Stimulated activated CD4-positive, alpha-beta T cell treated with anti-CD3 and anti-CD28 coated beads, Interleukin-12 subunit alpha, Interleukin-12 subunit beta, amount 100 ng/mL, for 48 hours (primary cell): ENCODE measurements at places on chromosomes 12 and 14.

- DNase-seq = no peak
Observed at GRCh38 chr14:67429510-67430205, 17.7 kb upstream of the PLEK2 start.

- DNase-seq = no peak
Observed at GRCh38 chr14:77004711-77005460, 23.6 kb downstream of the IRF2BPL start.

DNA sequence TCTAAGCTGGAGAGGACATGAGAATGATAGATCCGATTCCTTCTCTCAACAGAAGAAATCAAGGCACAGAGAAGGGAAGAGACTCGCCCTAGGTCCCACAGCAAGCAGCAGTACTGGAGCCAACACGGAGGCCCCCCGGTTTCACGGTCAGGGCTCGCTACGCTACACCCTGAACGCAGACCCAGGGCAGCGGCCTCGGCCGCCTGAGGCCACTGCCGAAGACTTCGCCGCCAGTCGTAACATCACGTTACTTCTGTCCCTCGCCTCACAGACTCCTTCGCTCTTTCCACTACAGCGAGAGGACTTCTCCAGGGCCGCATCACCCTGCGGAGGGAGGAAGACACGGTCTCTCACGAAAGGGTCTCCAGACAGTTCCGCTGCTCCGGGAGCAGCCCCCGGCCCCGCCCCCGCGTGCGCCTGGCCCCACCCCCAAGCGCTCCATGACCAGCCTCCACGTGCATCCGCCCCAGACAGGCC is 411 bp upstream of the DCAF4 start:
- DNase-seq = no peak

- no peak for DNase-seq
Observed at GRCh38 chr12:104683831-104684503, 227.2 kb downstream of the CHST11 start.

DNA sequence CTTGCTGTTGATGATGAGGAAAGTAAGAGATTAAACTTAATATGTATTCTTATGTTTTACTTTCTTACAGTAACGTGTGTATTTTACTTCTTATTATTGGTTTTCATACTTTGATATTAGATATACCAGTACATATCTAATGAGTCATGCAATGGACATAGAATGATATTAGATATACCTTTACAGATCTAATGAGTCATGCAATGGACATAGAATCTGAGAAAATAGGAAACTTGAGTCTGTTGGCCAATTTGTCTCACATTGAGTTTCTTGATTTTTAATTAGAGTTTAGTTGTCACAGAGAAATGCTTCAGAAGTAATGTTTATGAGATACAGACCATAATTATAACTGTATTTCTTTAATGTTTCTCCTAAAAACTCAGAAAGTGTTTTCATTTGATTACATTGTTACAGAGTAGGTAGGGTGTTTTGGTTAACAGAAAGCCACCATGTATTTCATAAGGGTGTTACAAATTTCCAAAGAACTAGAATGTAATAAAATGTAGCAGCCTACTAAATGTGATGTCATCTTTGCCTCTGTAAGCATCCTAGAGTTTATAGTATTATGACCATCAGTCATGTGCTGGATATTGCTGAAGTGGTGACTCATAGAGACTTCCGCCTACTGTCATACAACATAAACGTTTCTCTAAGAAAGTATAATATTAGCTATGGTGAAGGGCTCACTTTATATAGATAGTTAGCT is 3.0 kb downstream of the GAS2L3 start:
- no peak for DNase-seq

DNA sequence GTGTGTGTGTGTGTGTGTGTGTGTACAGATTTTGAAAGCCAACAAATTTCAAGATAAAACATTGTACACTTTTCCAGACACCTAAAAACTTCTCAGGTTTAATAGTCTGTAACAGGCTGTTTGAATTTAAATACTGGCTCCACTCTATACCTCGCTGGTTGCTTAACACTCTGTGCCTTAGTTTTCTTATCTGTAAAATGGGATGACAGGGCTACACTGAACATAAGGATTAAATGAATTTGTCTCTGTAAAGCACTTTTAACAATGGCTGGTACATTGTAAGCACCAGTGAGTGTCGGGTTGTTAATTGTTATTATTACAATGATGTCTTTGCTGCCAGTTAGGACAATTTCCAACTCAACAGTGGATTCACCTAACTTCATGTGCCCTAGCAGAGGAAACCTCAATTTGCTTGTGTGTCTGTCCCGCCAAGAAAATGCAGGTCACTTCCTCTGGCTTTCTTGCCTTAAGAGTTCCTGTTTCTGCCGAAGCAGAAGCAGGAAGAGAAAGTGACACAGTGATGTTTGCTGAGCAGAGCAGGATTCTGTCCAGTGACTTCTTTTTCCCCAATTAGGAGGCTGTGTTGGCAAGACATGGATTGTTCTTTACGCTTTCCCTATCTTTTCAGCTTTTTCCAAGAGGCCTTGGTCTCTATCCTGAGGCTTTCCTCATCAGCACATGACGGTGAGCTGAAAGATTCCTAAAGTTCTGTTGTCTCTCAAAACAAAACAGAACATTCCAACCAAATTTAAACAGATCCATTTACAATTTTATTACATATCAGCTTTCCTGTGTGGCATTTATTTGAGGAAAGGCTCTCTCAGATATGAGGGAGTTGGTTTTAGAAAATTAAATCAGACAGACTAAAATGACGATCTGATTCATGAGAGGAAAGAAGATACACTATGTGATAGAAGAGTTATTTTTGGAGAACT is 154.1 kb upstream of the ATP2B1 start:
- DNase-seq = no peak

DNA sequence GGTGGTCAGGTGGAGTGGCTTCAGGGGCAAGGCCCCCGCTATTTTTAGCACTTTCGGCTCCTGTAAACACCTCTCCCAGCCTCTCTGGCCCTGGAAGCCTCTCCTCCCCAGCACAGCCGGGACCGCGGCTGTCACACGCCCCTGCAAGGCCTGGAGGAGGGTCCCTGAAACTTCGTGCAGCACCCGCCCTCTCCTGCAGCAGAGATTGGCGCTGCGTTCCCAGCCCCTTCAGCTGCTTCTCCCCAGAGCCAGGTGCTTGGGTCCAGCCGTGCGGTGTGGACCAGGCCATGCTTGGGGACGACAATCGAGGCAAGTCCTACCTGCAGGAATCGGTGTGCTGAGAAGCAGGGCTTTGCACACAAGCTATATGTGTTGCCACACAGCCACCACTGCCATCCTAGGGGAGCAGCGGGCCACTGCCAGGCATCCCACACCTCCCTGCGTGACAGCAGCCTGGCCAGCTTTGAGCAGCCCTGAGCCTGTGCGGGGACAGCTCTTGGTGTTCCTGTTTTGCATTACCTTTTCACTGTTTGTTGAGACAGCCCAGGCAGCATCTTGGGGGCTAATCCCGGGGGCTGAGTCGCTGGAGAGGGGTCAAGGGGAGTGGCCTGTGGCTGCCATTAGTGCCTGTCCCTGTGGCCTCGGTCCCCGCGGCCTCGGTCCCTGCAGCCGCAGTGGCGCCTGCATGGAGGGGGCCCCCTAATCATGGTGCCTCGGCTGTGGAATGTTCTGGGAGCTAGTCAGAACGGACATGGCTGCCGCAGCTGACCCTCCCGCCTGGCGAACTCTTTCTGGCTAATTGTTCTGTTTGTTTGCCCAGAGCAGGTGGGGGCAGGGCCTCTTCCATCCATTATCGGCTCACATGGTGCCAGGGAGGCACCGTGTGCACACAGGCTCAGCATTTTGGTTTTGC is 27.6 kb upstream of the TRAF3 start:
- DNase-seq = no peak
